AG10803 (cell line): ENCODE measurements at places on chromosomes 11 and 22.
A peak's percentile ranks its signal among the peaks of the same experiment; 100 is the strongest.

DNA sequence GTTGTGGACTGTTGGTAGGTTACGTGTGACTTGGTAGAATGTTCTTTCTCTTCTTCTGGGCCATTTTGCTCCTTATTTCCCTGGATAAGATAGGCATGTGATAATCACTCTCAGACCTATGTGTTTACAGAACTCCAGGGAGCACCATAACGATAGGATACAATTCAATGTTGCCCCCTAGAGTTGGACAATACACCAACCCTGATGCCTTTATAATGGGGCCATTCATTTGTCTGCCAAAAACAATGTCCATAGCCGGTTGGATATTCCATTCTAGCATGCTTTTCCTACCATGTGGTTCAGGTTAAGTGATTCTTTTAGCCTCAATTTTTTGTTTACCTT lies 60.5 kb downstream of the APIP start:
- DNase-seq = no peak

DNA sequence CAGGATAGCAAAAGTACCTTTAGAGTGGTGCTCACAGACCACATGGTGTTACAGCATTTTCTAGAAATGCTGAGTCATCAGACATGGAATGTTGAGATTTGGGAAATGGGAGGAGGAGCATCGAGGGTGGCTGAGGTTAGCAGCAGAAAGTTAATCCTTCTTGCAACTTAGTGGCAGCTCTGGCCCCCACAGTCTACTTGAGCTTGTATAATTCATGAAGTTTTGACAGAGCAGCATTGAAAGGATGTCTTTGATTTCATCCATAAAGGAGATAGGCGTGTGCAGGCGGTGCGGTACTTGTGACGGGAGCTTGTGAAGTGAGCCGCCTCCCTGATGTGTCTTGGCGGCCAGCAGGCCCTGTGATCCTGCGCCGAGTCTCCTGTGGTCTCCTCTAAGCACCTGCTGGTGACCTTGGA lies 330.5 kb downstream of the TBC1D22A start:
- peak; percentile 75 for DNase-seq

- DNase-seq = no peak
Measured at GRCh38 chr11:45851228-45851627, 4.0 kb downstream of the CRY2 start.

GRCh38 chr11:127711748-127712147 lies 711.2 kb upstream of the KIRREL3 start:
- DNase-seq = no peak

GRCh38 chr11:69707176-69707575 lies 3.4 kb upstream of the FGF19 start:
- no peak for DNase-seq

DNA sequence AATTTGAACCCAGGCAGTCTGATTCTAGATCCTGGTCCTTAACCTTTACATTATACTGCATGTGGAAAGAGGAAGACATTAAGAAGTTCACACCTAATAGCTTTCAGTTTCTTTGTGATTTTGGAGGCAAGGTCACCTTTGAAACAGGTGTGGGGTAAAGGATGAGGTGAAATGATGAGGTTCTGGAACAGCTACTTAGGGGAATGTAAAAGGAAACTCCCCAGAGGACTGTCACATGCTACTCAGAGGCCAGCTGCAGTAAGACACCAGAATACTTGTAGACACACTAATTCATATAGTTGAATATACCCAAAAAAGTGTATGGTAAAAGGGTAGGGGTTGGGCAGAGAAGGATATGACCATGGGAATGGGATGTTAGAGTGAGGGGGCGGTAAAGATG lies 5.4 kb downstream of the APIP start:
- DNase-seq = no peak

DNA sequence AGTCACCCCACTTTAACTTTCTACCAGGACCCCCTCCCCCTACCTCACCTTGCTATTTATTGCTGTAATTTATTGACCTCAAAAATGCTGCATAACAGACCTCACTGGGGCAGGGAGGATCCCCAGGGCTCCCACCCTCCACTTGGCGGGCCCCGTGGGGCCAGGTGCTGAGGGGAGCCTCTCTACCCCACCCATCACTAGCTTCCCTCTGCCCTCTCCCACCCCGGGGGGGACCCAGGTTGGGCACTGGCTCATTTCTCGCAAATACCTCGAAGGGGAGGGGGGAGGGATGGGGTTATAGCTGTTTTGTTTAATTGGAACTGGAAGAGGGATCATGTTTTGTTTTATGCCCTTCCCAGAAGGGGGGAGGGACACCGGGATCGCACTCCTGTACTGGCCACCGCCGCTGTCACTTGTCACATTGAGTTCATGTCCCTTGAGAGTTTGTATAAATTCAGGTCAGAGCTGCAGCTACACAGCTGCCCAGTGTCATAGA lies 16.3 kb upstream of the TMEM191C start:
- DNase-seq = no peak

DNA sequence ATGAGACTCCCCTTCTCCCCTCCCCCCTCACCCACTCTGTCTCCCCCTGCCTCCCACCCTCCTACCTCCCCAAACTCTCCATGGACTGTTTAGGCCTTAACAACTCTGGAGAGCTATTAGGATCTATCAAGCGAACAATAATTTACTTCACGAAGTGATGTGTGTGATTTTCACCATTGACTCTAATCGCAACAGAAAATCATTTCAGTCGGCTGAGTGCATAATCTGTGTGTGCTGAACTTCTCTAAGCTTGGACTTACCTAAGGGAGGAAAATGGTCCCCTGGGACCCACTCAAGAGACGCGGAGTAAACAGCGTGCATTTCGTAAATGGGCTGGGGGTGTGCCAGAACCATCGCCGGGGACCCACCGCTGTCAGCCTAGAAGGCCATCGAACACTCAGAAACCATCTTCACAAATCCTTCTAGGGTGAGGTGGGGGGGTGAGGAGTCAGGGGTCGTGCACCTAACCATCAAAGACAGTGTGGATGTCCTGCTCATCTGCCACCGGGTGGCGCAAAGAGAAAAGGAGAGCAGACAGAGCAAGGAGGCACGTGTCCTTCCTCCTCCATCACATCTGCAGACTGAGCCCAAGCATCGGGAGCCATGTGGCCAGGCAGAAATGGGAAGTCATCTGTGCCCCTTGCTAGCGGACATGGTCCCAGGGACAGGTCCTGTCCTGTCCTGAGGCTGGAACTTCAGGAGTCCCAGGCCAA lies 62.1 kb upstream of the NUP50 start:
- DNase-seq = peak; percentile 80

- peak; percentile 9 for DNase-seq
Measured at GRCh38 chr11:9313648-9314290, 624 bp downstream of the TMEM41B start.

DNA sequence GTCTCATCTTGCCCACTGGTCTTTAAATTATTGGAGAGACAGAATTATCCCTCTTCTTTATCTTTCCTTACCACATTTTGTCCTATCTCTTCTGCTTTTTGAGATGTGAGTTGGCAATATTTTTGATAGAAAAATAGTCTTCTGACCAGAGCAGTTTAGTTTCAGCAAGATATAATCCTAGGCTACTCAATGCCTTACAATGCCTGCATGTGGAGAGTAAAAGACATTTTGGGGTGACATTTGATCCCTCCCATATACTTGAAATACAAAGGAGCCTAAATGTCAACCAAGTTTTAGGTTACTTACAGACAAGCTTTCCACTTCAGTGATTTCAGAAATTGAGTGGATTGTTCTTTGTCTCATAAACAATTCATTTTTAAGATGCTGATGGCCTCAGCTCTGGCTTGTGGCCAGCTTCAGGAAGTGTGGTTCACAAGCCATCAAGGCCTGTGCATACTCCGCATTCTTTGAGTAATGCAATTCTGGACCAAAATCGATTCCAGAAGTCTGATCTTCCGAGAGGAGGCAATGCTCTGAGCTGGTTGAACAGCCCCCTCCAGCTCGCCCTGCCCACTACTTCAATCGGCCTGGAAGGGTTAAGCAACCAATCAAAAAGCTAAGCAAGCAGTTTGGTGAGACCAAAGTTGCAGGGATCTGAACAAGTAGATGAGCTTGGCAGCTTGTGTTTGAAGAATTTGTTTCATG lies 274.4 kb downstream of the BLID start:
- DNase-seq = peak; percentile 99

- peak; percentile 57 for DNase-seq
Measured at GRCh38 chr11:132278801-132279574, 908.6 kb downstream of the NTM start.

- no peak for DNase-seq
Measured at GRCh38 chr11:86261328-86261727, 16.8 kb downstream of the EED start.

GRCh38 chr11:94844031-94844430 lies 75.9 kb downstream of the AMOTL1 start:
- DNase-seq = no peak

GRCh38 chr22:35835998-35836691 lies 118.5 kb downstream of the APOL5 start:
- peak; percentile 92 for DNase-seq

DNA sequence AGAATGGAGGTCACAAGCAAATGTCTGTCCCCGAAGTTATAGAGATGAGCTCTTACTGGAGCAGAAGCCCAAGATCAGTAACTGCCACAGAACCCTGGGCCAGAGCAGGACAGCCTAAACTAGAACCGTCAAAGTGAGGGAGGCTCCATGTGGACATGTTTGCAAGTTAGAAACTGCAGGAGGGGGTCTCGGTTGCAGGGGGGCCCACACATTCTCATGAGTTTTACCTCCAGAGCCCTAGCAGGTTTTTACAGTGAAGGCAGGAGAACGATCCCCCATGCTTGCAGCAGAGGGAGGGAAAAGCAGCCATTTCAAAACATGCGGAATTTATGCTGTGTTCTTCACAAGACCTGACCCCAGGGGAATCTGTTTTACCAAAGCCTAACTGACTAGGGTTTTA lies 133.5 kb upstream of the B3GAT1 start:
- DNase-seq = no peak

- DNase-seq = no peak
Measured at GRCh38 chr11:130779267-130779666, 137.0 kb downstream of the SNX19 start.

- DNase-seq = peak; percentile 15
Measured at GRCh38 chr11:23021287-23021863, 161.1 kb upstream of the CCDC179 start.

DNA sequence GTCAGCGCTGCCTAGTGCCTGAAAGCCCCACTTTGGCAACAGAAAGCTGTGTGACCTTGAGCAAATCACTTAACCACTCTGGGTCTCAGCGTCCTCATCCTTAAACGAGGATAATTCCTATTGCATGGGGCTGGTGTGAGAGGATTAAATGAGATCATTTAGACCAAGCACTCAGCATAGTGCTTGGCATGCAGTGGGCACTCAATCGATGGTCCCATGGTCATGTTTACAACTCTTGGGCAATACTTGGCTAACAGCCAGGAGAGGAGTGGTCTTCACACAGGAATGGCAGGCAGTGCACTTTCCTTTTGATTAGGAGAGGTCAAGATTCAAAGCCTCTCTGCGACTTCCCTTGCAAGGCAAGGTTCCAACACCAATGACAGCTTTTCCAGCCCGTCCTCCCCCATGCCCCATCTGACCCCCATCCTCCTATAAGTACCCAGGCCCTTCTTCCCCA lies 14.1 kb downstream of the TNKS1BP1 start:
- DNase-seq = peak; percentile 51

- no peak for DNase-seq
Measured at GRCh38 chr22:41619979-41620588, 759 bp downstream of the DESI1 start.

GRCh38 chr22:31977141-31977841 lies 33.0 kb downstream of the YWHAH start:
- peak; percentile 55 for DNase-seq

DNA sequence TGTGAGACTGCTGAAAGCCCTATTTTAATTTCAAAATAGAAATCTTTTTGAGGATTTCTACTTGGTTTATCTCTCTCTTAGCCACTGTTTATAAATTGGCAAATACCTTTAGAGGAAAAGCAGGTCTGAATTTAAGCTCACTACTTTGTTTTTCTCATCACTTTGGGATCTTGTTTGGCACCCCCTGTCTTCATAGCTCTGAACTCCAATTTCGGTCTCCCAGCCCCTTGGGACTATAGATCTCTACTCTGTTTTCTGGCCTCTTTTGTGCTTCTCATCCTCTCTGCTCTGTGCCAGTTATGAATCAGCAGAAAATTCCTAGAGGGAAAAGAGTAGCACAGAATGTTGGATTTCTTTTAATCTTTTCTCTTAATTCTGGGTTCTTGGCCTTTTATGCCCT lies 118.3 kb downstream of the CYP2R1 start:
- no peak for DNase-seq

- DNase-seq = no peak
Measured at GRCh38 chr11:128375961-128376360, 211.4 kb downstream of the ETS1 start.

DNA sequence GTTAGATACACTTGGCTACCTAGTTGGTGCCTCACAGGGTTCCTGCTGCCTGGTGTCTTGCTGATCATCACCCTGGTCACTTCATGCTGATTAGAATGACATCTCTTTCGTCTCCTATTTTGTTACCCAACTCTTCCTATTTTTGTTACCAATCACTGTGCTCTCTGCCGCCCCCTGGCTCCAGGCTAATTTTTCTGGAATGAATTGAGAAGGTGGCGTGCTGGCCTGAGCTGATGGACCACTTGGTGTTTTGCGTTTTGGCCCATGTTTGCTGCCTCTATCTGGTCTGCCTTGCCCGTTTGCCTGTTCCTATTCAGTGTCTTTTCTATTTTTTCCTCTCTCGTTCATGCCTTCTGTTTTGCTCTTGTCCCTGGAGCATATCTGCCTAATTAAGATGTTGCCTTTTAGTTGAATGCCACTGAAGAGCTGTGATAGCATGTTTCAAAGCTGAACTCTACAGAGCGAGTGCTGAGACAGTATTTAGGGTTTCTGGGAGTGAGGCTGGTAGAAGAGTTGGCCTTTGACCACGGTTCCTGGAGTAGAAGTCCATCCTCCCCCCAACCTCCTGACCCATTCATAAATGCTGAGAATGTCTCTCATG lies 5.9 kb upstream of the ATF4 start:
- DNase-seq = peak; percentile 40

- DNase-seq = peak; percentile 17
Measured at GRCh38 chr11:61442616-61443015, 12.7 kb downstream of the SDHAF2 start.

DNA sequence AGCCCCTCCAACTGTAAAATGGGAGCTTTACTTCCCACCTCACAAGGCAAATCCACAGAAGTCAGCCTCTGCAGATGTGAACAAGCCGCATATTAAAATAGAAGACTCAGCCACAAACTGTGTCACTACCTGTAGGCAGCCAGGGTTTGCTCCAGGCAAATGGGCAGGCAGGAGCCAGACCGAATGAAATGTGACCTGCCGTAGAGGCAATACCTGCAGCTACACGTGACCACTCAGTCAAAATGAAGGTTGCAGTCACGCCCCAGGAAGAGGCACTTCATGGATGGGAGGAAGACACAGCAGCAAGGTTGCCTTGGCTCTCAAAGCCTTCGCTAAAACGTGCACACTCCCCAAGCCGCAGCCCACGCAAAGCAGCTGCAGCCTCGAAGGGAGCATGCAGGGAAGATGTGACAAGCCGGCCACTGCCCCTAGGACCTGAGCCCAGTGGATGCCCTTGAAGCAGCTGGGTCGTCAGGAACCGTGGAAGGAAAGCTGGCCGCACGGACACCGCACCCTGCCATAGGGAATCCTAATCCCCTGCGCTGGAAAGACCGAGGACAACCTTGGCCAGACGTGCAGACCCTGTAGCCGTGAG lies 53.1 kb downstream of the SHANK2 start:
- DNase-seq = no peak
